ENCODE measurements at places on chromosomes 16 and 17. TPM values are rescaled to one million over a fixed set of nuclear protein-coding genes. Genes with fewer than 3 reads are reported as not detected.

The COG1 gene
- 44.7 TPM for total RNA-seq

The PRSS33 gene
- total RNA-seq: not detected

The MPP2 gene
- 12.1 TPM for total RNA-seq

The C17orf58 gene
- total RNA-seq: 6.6 TPM

The HOXB5 gene
- total RNA-seq: not detected

The RNF222 gene
- total RNA-seq: not detected

The SLC12A3 gene
- not detected for total RNA-seq

The AURKB gene
- total RNA-seq: 1.2 TPM

The ABCC12 gene
- total RNA-seq: not detected

The CCL2 gene
- total RNA-seq: 24.3 TPM

The SDK2 gene
- 2.2 TPM for total RNA-seq

GRCh38 chr17:2883544-2884213, 87.4 kb downstream of the RAP1GAP2 start:
- peak; percentile 38 for DNase-seq

GRCh38 chr17:43490621-43491020, 6.8 kb downstream of the DHX8 start:
- DNase-seq: no peak

DNA sequence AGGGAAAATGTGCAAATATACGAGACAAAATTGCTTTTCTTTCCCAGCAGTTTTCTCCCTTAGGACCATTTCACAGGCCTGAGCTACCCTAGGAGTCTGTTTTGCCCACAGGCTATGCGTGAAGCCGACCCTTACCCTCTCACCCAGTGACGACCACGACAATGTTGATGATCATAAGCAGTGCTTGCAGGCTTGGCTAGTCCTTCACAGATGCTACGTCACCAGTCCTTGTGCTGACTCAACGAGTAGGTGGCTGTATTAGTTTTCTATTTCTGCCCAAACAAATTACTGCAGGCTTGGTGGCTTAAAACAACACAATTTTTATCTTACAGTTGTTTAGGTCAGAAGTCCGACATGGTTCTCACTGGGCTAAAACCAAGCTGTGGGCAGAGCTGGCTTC, 574.6 kb upstream of the HSBP1 start:
- DNase-seq: no peak

GRCh38 chr17:48546924-48547807, 2.3 kb upstream of the HOXB2 start:
- DNase-seq: no peak

GRCh38 chr17:29723278-29724047, 100.8 kb upstream of the CORO6 start:
- DNase-seq: no peak

DNA sequence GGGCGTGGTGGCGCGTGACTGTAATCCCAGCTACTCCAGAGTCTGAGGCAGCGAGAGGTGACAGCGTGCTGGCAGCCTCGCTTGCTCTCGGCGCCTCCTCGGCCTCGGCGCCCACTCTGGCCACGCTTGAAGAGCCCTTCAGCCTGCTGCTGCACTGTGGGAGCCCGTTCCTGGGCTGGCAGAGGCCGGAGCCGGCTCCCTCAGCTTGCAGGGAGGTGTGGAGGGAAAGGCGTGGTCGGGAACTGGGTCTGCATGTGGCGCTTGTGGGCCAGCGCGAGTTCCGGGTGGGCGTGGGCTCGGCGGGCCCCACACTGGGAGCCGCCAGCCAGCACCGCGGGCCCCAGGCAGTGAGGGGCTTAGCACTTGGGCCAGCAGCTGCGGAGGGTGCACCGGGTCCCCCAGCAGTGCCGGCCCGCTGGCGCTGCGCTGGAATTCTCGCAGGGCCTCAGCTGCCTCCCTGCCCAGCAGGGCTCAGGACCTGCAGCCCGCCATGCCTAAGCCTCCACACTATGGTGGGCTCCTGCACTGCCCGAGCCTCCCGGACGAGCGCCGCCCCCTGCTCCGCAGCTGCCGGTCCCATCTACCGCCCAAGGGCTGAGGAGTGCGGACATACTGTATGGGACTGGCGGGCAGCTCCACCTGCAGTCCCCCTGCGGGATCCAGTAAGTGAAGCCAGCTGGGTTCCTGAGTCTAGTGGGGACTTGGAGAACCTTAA, 1093.3 kb upstream of the CDH8 start:
- no peak for DNase-seq

DNA sequence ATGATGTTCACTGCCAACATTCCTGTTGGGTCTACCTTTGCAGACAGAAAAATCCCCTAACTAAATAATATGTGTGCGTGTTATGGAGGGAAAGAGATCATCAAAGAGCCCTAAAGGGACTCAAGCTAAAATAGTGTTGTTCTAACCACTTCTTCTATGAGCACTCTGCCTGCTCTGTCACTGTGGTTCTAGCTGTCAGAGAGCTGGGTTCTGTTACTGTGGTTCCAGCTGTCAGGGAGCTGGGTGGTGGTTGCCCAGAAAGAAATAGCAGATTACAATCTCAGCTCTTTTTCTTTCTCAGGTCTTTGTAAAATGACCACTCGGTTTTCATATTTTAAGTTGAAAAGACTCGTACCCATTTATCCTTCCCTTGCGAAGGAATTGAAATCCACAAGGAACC, 176.3 kb downstream of the HS3ST3A1 start:
- DNase-seq: no peak

- DNase-seq: no peak
Observed at GRCh38 chr17:36931697-36932382, 5.4 kb upstream of the LHX1 start.

DNA sequence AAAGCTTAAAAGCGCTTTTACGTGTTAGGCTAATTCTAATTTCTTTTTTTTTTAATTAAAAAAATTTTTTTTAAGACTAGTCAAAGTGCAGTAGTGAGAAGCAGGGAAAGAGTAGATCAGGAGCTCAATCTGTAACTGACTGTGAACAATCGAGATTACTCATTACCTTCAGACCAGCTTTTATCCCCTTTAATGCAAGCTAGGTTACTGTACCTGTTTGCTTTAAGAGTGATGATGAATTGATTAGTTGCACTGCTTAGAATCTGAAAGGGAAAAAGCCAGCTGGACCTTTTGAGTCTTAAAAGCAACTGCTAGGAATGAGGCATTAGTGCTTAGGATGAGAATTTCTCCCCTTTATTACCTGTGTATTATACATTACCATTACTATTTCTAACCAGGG, 19.0 kb downstream of the PSMD11 start:
- no peak for DNase-seq

DNA sequence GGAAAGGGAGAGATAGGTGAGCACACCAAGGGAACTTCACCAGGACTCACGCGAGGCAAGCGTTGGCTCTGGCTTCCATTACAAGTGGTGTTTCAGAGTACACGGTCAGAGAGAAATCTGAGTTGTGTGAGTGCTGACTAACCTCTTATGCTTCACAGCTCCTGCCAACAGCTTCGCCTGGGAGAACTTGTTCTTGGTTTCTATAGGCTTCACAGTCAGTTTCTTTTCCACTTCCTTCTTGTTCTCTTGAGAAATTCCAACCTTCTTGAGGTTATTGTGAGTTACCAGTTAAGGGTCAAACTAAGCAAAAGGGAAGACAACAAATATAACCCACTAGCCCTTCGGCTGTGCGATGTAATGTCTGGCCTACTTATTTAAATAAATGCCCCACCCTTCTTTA, 18.9 kb downstream of the PSME3IP1 start:
- no peak for DNase-seq

GRCh38 chr16:55052741-55053415, 122.2 kb downstream of the IRX5 start:
- DNase-seq: no peak

DNA sequence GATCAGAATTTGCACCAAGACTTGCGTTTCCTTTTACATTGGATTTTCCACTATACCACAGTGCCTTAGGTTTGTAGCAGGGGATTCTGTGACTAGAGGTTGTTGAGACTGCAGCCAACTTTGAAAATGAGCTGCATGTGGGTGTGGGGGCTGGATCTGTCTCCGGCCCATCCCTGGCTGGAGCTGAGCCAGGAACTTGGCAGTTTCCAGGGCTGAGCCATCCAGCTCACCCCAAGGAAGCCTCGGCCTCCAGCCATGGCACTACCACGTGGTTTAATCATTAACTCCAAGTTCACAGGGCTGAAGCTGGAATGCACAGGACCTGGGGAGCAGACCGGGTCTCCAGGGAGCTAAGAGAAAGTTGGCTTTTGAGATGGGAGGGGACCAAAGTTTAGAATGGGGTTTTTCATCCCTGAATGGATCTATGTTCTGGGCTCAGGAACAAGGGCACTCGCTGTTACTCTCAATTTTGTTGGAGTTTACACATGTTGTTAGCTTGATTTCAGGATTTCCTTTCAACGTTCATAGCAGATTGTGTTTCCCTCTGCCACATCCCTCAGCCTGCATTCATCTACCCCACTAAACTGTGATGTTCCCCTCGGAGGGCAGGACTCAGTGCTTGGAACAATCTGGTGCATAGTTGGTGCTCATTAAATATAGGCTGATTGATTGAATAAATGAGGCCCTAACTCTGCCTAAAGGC, 42.3 kb upstream of the HNF1B start:
- DNase-seq: no peak

GRCh38 chr17:35923609-35924114, 6.9 kb downstream of the RDM1 start:
- no peak for DNase-seq

DNA sequence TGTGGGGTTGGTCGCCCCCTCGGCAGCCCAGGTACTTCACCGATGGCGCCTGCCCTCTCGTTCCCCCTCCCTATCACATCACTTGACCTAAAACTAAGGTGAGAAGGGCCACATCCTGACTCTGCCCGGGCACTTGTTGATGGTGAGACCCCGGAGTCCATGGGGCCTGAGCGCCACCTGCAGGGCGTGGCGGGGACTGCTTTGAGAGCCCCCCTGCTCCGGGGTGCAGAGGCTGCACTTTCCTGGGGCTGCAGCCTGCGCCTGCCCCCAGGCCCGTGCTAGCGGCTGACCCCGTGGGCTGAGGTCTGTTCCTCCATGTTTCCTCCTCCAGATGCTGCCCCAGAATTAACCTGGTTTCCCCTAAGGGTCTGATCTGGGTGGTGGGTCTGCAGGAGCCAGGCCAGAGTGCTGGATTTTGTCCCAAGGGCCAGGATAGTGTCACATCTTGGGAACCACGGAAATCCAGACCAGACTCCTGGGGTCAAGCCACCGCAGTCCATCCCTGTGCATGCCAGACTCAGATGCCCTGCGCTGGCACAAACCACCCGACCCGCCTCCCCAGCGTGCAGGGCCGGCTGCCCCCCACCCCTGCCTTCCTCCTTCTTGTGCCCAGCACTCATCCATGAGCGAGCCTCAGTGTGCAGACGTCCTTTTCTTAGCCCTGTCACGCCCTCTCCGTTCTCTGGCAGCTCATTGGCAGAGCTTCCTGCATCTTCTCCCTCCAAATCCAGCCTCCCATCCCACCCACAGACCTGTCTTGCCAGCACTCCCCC, 2.7 kb downstream of the NDUFAF8 start:
- no peak for DNase-seq

GRCh38 chr16:90081606-90081970, 4.5 kb upstream of the PRDM7 start:
- DNase-seq: no peak
